ENCODE measurements at places on chromosomes 7 and 10.

GRCh38 chr10:120386896-120387295, 70.1 kb upstream of the PLPP4 start:
- no peak for DNase-seq

DNA sequence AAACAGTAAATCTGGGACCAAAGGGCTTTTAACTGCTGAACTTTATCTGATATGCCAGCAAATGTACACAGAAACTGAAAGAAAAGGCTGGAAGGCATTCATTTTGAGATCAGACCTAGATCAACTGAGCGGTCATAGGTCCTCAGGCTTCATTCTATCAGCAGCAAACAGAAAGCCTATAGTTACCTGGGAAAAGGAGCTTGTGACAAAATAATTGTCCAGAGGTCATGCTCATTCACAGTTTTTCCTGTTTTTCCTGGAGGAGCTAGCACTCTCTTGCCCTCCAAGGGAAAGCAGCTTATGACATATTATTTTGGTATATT, 320.2 kb downstream of the AHR start:
- no peak for DNase-seq

DNA sequence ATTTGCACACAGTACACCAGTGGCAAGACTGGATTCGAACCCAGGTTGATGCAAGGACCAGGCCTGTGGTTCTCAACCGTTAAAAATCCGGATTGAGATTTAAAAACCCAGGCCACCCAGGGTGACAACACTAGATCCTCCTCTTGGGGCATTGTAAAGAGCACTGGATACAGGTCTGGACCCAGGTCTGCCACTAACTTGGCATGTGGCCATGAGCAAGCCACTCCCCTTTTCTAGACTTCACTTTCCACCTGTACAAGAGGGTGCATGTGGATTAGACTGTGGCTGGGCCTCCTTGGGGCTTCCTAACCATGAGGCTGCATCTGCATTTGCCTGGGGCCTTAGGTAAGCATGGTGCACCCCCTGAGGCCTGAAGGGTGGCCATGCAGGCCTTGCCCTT, 21.7 kb upstream of the SLC29A3 start:
- no peak for DNase-seq

GRCh38 chr7:130095812-130096211, 25.5 kb downstream of the KLHDC10 start:
- DNase-seq = no peak

DNA sequence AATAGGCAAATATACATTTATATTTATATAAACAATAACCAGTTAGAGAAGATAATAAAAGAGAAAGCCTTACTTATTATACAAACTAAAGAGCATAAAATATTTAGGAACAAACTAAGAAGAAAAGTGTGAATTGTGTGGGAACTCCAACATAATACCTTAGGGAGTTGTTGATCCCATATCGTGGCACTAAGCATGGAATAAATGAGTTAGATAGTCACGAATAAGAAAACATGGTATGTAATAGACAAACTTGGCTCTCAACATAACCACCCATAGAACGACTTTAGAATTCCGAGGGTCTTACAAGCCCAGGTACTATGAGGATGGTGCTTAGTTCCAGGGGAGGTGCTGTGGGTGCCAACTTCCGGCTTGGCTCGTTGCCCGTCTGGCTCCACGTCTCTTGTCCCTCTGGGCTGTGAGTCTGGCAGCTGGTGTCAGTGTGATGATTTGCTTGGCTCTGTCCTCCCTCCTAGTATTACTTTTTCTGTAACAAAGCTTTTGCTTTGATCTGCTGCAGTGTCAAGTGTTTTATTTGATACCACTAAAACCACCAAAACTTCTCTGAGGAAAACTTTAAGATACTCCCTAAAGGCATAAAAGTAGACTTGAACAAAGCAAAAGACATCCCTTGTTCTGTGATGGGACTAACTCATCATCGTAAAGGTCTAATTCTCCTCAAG, 9.5 kb upstream of the RBM20 start:
- DNase-seq = no peak

GRCh38 chr7:134022286-134022911, 104.7 kb upstream of the LRGUK start:
- no peak for DNase-seq

GRCh38 chr7:51242007-51242691, 74.5 kb downstream of the COBL start:
- DNase-seq = no peak

- DNase-seq = no peak
These were observed 3.5 kb downstream of the PTPRE start for GRCh38 chr10:127910464-127910770.

- DNase-seq = no peak
These were observed 787 bp downstream of the MAGI2 start for GRCh38 chr7:79452495-79453265.

- no peak for DNase-seq
These were observed 189.4 kb upstream of the AHR start for GRCh38 chr7:17109020-17109419.

GRCh38 chr7:150850273-150850672, 2.0 kb upstream of the AOC1 start:
- DNase-seq = no peak

- DNase-seq = no peak
These were observed 36.3 kb downstream of the NHLRC2 start for GRCh38 chr10:113890769-113891168.

- DNase-seq = no peak
These were observed 147.3 kb downstream of the NRCAM start for GRCh38 chr7:108308903-108309302.

DNA sequence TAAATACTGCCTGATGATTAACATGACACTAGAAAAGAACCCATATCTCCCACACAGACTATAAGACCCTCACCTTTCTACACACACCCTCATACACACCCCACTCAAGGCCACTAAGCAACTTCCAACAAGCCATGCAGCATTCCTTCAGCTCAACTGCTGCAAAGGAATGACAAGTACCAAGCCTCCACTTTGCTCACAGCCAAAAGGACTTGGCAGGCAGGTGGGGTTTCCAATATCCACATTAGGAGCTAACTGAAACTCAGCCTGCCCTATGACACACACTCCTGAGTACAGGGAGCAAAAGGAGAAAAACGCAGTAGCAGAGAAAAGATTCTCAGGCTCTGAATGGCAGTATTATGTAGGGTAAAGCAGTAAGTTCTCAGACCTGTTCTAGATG, 13.4 kb downstream of the USP54 start:
- no peak for DNase-seq

DNA sequence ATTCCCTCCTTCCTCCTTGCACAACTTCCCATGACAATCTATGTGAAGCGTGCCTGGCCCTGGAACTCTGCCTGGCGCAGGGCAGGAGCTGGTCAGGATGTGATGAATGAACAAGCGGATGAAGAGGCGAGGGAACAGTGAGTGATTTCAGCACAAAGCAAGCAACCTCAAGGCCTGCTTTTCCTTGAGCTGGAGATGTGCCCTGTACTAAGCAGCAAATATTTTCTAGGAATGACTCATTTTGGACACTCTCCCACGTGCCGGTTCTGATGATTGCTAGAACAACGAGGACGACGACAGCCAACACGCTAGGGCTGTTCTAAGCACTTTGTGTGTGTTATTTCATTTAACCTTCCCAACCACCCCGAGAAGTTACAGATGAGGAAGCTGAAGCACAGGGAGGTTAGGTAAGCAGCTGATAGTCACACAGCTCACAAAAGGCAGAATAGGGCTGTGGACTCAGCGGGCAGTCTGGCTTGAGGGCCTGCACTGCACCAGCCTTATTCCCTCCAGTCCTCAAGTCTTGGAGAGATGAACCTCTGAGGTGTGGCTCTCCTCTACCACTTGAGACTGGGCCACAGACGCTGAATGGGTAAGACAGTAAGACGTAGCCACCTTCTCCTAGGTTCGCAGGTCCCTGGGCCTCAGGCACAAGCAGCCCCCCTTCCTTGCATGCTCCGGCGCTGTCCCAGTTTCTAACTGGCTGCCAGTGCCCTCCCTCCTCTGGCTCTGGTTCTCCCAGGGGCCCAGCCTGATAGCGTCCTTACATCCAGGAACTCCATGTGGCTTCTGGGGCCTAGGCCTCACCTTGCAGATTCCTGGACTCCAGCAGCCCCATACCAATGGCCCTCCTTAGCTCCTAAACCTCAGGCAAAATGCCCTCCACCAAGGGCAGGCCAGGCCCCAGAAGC, 59.0 kb downstream of the YKT6 start:
- DNase-seq = no peak

DNA sequence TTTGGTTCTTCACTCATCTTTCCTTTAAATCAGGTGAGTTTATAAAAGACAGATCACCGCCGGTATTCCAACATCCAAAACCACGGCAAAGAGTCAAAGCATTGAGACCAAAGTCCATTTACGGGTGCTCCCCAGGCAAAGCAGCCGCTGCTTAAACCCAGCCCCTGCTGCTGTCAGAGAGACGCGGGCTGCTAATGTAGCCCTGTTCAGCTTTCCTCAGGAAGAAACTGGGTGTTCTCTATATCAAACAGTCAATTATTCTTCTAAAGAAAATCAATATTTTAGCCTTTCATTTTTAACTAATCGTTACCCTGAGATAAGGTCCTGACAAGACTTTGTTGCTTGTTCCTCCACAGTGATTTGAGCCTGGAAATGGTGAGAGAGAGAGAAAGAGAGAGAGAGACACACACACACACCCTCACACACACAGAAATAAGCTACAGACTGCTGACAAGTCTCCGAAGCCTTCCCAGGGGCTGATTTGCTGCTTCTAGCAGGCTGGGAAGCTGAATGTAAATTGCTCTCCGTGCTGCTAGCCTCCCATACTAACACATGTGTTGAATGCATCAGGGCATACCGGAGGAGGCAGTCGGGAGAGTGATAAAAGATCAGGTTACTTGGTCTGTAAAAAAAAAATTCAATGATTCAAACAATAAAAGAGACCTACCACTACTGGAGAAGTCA, 183.0 kb upstream of the ANK3 start:
- DNase-seq = peak; percentile 1

DNA sequence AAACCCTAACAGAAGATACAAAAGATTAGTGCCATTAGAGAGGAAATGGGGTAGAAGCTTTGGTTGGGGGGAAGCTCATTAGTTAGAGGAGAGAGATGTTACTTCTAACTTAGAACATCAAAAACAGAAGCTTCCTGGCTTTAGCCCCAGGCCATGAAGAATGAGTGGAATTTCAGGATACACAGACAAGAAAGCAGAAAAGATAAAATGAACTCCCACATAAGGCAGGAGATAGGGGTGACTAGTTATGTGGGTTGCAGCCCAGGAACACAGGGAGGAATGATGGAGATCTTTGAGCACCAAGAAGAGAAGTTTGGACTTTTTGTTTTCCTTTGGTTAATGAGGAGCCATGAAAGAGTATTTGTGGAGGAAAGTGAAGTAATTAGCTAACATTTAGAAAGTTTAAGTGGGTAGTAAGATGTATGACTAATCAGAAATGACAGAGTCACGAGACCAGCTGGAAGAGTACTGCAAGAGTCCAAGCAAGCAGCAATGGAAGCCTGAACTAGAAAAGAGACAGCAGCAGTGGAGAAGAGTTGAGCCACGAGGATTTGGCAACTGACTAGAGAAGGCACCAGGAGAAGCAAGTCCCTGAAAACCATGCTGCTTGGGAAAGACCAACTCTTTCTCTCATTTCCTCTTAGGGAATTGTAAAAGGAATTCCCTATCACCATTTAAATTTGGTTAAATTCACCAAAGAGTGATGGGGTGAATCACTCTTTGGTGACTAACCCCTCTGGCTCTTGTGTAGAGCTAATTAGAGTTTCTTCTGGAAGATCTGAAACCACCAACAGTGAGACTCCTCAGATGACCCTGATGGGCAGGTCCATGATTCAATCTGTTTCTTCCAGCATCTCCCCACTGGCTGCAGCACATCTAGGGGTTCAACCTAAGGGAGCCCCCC, 131.9 kb downstream of the KCNMA1 start:
- DNase-seq = no peak

DNA sequence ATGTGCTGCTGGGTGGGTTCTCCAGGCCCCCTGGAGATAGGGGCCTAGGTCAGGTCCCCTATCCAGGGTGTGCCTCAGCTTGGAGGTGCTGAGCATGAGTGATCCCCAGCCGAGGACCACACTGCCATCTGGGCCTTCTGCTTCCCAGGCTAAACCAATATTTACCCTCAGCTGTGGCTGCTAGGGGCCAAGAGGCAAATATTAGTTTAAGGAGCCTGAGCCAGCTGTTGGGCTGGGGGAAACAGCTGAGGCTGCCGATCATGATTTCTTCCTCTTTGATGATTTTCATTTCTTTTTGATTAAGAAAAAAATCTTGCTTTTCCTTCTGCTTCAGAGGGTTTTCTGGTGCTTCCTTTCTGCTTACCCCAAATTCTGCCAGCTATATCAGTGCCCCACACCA, 83.4 kb downstream of the NEURL1 start:
- no peak for DNase-seq

DNA sequence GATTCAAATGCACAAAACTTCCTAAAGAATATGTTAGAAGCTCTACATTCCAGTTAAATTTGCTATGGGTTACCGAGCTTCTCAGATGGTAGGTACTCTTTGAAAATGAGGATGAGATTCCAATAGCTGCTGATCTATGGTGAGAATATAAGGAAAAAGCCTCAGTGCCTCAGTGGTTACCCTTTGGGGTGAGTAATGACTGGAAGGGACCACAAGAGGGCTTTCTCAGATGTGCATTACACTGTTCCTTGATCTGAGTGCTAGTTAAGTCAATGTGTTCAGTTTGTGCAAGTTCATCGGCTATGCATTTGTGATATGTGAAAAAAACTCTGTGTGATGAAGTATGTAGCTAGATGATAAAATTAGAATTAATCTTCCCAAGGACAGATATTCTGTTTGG, 3.5 kb downstream of the NRCAM start:
- peak; percentile 49 for DNase-seq

GRCh38 chr7:149722356-149722957, 50.9 kb downstream of the ZNF467 start:
- DNase-seq = no peak

All from stimulated activated naive CD4-positive, alpha-beta T cell (primary cell).